Natural killer cell (primary cell): ENCODE measurements at places on chromosomes 4 and X. TPM values are rescaled to one million over a fixed set of nuclear protein-coding genes. Genes with fewer than 3 reads are reported as not detected.

The GPR34 gene
- total RNA-seq, result 6.0 TPM

DNA sequence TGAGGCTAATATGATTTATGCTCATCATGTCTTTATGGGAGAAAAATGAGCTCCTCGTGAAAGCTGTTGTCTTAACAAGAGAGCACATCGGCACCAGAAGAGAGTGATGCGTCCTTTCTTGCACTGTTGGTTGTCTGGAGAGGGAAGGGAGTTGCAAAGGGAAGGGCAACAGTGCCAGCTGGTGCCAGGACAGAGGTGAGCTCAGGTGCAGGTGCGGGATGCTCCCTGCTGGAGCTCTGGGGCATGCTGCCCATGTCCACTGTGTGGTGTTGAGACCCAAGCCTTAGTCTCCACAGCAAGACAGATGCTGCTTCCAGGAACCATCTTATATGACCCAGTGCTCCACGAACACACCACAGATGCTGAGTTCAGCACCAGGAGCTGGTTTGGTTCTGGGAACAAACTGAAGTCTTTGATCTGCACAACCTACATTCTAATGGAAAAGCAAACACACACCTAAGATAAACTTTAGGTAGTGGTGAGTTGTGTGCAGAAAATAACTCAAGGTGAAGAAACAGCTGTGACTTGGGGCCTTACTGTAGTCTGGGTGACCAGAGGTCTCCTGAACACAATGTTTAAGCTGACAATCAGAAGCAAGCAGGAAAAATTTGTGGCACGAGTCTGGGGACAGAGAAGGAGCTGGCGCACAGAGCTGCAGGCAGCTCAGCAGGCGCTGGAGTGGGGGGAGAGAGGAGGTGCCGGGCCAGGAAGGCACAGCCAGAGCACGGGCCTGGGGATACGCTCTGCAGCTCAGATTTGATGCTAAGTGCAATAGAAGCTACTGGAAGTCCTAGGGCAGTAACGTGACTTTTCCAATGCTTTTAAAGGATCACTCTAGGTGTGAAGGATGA lies 73.2 kb downstream of the HAUS3 start:
- no peak overlapping the region for H3K27ac ChIP-seq
- no peaks in the 10 kb centered on the region for H3K27me3 ChIP-seq
- DNase-seq, result no peak
- H3K4me3 ChIP-seq, result no peak overlapping the region
- peaks cover 6% of the 10 kb centered on the region for H3K4me1 ChIP-seq

DNA sequence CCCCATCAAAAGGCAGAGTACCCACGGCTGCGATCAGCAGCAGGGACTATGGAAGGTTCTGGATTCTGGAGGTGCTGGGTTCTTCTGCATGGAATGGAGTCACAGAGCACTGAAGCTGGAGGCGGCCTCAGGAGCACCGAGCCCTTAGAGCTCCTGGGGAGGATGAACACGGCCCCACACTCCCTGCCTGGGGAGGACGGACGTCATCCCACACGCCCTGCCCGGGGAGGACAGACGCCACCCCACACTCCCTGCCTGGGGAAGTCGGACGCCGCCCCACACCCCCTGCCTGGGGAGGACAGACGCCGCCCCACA lies 9.9 kb downstream of the LRPAP1 start:
- no peak overlapping the region for H3K4me3 ChIP-seq
- DNase-seq, result no peak
- peaks cover 67% of the 10 kb centered on the region for H3K36me3 ChIP-seq
- no peaks in the 10 kb centered on the region for H3K4me1 ChIP-seq

GRCh38 chr4:124804584-124804983 lies 92.1 kb upstream of the ANKRD50 start:
- no peak overlapping the region for H3K4me3 ChIP-seq
- no peaks in the 10 kb centered on the region for H3K4me1 ChIP-seq
- no peaks in the 10 kb centered on the region for H3K27me3 ChIP-seq
- DNase-seq, result no peak
- no peaks in the 10 kb centered on the region for H3K36me3 ChIP-seq

DNA sequence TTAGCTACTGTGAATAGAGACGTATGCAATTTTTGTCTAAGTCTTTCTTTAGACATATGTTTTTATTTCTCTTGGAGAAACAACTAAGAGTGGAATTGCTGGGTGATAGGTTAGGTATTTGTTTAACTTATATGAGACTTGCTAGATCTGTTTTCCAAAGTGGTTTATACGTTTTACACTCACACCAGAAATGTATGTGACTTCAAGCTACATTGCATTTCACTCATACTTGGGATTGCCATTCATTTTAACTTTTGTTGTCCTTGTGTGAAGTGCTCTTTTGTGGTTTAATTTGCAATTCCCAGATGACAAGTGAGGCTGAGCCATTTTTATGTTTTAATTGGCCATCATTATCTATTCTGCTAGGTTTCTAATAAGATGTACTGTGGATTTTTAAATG lies 817.2 kb downstream of the GLUD2 start:
- no peak overlapping the region for H3K27ac ChIP-seq
- no peaks in the 10 kb centered on the region for H3K36me3 ChIP-seq
- H3K27me3 ChIP-seq, result no peaks in the 10 kb centered on the region
- no peak for DNase-seq

The CRLF2 gene
- 1.3 TPM for total RNA-seq

The ZNF630 gene
- 2.2 TPM for total RNA-seq

GRCh38 chr4:105022811-105023667 lies 123.6 kb upstream of the TET2 start:
- H3K4me3 ChIP-seq, result no peak overlapping the region
- no peak overlapping the region for H3K27ac ChIP-seq
- H3K4me1 ChIP-seq, result no peaks in the 10 kb centered on the region
- no peak for DNase-seq
- H3K27me3 ChIP-seq, result no peaks in the 10 kb centered on the region

DNA sequence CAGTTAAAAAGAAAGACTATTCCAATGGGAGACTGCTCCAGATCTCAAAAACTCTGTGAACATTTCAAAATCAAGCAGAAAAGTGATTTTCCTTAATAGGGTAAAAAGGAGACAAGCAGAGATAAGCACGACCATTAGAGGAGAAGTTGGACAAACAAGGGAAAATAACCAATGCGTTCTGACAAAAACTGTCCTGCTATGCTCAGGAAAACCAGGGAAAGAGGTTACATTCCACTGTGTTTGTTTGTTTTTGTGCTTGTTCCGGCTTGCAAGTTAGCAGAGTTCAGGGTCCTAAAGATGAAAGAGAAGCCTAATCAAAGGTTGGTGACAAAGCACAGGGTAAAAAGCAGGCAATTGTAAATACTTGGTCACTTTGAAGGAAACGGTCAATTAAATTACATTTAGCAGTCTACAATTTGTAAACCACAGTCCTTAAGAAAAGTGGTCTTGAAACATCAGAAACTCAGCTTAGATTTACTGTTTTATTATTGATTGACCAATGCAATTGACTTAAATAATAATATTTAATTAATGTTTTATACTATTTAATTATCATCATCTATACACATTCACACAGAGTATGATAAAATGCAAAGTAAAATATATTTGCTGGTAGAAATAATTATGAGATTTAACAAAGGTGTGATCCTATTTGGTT lies 186.2 kb upstream of the CPXCR1 start:
- no peak overlapping the region for H3K27ac ChIP-seq
- no peak overlapping the region for H3K4me3 ChIP-seq
- no peaks in the 10 kb centered on the region for H3K36me3 ChIP-seq

DNA sequence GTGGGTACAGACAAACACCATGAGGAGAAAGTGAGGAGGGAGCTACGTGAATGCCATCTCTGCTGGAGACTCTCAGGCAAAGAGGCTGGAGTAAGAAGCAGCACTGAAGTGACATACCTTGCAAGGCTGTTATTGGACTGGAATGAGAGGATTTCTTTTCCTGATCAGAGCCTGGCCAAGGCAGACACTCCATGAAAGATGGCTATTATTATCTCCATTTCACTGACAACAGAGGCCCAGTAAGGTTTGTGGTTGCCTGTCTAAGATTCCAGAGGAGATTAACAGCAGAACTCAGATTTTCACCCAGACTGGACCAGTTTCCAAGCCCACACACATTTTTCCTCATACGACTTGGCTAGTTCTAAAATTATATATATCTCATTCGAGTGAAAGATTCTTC lies 162.0 kb upstream of the EOLA2 start:
- no peak overlapping the region for H3K27ac ChIP-seq
- no peaks in the 10 kb centered on the region for H3K27me3 ChIP-seq
- no peak overlapping the region for H3K4me3 ChIP-seq
- no peaks in the 10 kb centered on the region for H3K4me1 ChIP-seq
- H3K36me3 ChIP-seq, result no peaks in the 10 kb centered on the region

DNA sequence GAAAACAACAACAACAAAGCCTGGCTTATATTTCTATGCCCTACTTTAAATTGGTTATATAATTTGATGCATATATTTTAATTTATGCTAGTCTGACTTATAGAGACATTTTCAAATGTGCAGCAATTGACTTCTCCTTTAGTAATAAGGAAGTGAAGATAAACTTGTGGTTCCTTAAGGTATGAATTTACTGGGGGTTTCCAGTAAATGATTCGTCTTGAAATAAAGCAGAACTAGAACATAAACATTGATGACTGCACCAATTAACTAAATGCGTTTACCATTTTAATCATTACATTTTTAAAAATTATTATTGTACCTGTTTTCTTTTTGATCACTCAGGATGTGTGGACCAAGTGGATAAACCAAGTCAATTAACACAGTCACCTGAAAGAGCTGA lies 99.6 kb upstream of the CCSER1 start:
- H3K4me3 ChIP-seq, result no peak overlapping the region
- H3K27ac ChIP-seq, result no peak overlapping the region
- no peaks in the 10 kb centered on the region for H3K36me3 ChIP-seq

DNA sequence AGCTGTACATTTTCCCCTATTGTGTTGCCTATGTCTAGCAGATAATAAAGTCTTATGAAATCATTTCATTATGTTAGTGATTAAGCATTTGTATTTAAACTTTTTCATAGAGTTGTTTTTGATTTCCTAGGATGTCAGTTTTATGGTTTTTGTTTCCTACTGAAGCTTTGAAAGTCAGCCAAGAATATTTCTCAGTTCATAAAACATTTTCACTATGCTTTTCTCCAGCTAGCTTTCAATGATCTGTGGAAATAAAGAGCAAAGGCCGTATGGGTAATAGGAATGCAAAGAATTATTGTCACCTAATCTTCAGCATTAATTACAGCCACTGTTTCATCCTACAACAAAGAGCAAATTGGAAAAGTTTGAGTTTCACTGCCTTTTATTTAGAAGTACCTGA lies 145.7 kb upstream of the NUDT6 start:
- H3K27me3 ChIP-seq, result no peaks in the 10 kb centered on the region
- H3K4me3 ChIP-seq, result no peak overlapping the region
- H3K4me1 ChIP-seq, result no peaks in the 10 kb centered on the region
- H3K36me3 ChIP-seq, result no peaks in the 10 kb centered on the region
- no peak overlapping the region for H3K27ac ChIP-seq

DNA sequence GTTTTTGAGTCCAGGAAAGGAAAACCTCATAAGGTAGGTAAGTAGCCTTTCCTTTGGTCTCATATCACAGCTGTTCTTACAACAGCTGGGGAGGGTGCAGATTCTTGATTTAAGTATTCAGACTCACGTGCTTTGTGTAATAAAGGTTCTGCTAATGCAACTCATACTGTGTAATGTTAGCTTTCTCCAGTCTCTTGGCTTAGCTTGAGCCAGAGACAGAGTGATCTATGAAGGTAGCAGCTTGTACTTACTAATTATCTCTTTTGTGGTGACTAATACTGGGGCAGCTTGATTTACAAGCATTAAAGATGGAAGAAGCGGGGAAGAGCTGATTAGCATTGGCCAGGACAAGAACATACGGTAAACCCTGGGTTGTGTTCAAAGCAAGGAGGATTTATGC lies 80.3 kb downstream of the LNX1 start:
- H3K4me1 ChIP-seq, result no peaks in the 10 kb centered on the region
- no peak for DNase-seq
